HT1080 (cell line): ENCODE measurements at places on chromosomes 2 and 18. TPM values are rescaled to one million over a fixed set of nuclear protein-coding genes. Genes with fewer than 3 reads are reported as not detected.
A peak's percentile ranks its signal among the peaks of the same experiment; 100 is the strongest.

DNA sequence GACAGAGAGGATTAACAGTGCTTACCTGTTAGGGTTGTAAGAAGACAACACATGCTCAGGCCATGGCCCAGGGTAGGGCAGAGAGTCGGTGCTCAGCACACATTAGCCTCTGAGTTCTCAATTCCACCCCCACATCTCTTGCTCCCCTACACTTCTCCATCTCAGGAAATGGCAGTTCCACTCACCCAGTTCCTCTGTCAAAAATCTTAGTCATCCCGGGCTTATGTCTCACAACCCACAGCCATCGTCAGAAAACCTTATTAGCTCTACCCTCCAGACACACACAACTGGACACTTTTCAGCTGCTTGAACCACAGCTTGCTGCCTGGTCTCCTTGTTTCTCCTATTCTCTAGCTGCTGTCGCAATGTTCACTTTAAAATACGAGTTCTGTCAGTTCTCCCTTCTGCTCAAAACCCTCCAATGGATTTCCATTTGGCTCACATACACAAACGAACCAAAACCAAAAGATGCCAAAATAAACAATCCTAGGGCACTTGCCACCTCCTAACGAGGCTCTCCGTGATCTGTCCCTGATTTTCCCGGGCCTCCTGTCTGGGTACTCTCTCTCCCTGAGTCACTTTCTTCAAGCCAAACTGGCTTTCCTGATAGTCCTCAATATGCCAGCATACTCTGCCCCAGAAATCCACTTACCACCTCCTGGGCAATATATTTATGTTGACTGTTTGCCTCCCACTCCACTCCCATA, 89.7 kb downstream of the KCTD1 start:
- DNase-seq: peak; percentile 80

DNA sequence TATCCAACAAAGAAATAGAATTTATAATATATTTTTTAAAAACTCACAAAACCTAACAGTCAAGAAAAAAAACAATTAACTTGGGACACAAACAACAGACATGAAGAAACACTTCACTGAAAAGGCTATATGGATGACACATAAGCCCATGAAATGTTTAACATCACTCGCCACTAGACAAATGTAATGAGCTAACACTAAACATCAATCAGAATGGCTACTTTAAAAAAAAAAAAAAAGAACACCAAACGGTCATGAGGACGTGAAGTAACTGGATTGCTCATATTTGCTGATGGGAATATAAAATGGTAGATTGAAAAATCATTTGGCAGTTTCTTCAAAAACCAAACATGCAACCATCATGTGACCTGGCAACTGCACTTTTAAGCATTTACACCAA, 97.3 kb upstream of the RGPD4 start:
- no peak for DNase-seq

- no peak for DNase-seq
These were observed 35.6 kb downstream of the BMP10 start for GRCh38 chr2:68835621-68836020.

GRCh38 chr2:237012004-237012403, 73.7 kb upstream of the COPS8 start:
- no peak for DNase-seq

GRCh38 chr18:76255070-76255683, 239.9 kb downstream of the ZNF516 start:
- peak; percentile 66 for DNase-seq

DNA sequence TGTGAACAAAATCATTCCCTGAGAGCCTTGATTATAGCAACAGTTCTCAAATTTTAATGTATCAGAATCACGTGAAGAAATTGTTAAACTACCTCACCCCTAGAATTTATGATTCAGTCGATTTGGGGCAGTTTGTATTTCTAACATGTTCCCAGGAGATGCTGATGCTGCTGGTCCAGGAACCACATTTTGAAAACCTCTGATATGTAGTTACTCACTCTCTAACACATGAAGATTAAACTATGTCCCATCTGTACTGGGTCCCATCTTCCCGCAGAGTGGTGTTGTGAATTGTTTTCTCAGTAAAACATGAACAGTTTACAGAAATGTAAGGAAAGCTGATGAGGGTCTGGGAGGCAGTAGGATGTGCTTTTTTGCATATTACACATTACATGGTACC, 223.1 kb downstream of the CDH20 start:
- DNase-seq: no peak

- DNase-seq: no peak
These were observed 73.9 kb upstream of the TAF1B start for GRCh38 chr2:9769171-9770005.

- DNase-seq: no peak
These were observed 96.0 kb downstream of the ACOXL start for GRCh38 chr2:110828330-110828729.

DNA sequence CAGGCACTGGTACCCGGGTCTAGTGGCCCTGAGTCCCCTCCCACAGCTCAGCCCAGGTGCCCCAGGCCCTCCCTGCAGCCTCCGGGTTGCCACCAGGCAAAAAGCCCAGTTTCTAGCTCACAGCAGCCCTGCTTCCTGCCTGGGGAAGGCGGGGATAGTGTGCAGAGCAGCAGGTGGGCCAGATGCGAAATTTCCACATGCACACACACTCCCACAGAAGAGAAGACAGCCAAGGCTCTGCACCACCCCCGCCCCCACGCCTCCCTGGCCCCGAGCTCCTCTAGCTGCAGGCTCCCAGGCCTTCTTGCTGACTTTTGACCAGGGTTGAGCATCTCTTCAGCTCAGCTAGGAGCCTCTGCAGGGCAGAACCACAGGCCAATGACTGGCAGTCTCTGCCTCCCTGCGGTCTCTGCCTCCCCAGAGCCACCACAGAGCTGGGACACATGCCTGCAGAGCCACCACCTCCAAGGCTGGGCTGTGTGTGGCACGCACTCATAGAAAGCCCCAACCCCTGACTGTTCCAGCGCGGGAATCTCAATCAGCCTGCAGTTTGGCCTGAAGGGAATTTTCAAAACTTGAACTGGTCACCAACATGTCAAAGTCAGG, 7.2 kb downstream of the SLC66A2 start:
- no peak for DNase-seq

GRCh38 chr2:60095202-60095815, 458.1 kb downstream of the BCL11A start:
- no peak for DNase-seq

DNA sequence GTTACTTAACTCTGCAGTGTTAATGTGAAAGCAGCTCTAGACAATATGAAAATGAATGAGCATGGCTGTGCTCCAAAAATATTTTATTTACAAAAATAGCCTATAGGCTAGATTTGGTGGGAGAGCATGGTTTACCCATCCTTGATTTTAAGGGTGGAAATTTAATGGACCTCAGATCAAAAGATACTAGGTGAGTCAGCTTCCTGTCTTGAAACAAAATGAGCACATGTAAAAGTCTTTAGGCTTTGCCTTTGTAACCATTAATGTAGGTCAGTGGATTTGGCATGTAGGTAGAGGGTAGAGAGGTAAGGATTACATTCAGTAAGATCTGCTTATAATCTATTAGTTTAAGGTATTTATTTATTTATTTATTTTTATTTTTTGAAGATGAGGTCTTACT, 72.7 kb downstream of the GREB1L start:
- DNase-seq: peak; percentile 41

- no peak for DNase-seq
These were observed 19.1 kb upstream of the SH3BP4 start for GRCh38 chr2:234932591-234933168.

DNA sequence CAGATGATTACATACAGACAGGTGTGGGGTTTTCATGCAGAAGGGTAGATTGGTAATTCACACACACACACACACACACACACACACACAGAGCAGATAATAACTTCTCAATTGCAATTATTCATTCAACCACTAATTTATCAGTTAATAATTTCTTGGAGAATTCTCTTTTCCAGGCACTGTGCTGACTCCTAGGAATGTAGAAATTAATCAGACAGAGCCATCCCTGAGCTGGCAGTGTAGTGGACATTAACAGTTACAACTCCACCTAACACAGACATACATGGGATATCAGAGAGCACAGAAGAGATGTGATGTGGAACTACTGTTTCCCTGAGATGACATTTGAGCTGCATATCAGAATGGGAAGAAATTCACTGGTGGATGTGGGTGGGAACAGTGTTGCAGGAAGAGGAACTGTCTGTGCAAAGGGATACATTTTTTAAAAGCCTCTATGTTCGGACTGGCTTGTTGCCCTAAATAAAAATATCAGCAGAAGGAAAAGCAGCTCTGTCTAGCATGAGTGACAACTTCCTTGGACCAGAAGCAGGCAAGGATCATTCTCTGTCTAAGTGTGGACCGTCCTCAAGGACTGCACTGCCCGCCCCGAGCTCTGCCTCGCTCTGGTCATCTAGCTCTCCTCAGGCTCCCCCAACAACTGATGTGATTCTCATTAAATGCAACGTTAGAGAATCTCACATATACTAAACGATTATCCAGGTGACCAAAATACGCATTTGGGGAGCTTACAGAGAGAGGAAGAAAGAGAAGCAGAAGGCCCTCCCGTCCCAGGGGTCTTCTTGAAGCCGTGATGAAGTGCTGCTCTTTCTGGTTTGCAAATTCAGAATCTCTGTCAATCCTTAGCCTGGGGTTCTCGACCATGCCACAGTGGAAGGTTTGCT, 173.4 kb upstream of the TRIB2 start:
- DNase-seq: no peak

- no peak for DNase-seq
These were observed 129.3 kb upstream of the REV1 start for GRCh38 chr2:99619151-99619550.

- DNase-seq: no peak
These were observed 86.4 kb downstream of the PLEKHM3 start for GRCh38 chr2:207938886-207939285.

GRCh38 chr2:42125841-42126594, 43.1 kb upstream of the EML4 start:
- no peak for DNase-seq

GRCh38 chr2:167581961-167582574, 665.3 kb downstream of the STK39 start:
- no peak for DNase-seq

DNA sequence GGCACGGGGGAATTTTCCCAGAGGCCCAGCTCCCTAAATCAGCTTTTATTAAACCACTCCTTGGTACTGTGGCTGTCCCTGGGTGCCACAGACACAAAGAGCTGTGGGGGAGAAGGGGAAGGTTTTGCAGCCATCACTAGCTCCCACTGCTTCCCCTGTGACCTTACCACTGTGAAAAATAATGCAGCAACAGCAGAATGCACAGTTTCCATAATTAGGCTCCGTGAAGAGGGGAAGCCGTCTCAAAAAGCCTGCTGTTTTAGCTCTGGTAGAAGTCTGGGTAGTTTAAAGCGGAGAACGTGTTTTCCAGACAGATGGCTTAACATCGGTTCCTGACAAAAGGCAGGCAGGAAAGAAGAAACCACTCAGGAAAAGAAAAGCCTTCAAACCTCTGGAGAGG, 27.5 kb upstream of the CAB39 start:
- no peak for DNase-seq

DNA sequence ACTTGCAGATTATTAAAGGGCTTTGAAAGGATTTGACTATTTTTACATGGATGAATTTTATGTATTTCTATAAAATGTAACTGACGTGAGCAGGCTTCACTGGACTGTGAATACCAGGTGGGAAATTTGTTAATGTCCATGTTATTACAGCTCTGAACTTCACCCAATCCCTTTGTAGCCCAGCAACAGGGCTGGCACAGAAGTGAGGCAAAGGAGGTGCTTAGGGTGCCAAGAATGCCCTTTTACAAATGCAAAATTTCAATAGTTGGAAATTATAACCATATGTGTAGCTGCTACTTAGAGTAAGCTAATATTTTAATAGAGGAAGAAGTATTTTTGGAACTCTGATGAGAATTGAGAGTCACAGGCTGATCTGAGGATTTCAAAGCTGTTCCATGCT, 53.7 kb upstream of the FAM98A start:
- DNase-seq: no peak

DNA sequence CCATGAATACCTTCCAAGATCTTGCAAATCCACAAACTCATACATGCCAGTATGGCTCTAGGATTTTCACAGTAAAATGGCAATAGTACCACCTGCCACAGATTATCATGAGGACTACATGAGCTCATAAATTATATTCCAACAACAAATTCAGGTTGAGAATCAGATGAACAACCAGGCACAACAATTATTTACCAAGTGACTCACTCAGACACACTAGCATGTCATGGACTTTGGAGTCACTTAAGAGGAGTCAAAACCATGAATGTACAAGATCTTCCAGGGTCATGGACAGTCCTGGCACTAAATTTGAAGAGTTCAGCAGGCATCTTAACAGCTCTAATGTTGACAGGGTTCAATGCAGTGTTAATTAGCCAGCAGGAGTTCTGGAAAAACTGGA, 34.4 kb upstream of the BZW1 start:
- no peak for DNase-seq

- DNase-seq: no peak
These were observed 5.1 kb downstream of the COMMD1 start for GRCh38 chr2:61910603-61911002.

- peak; percentile 3 for DNase-seq
These were observed 61.5 kb upstream of the CYP20A1 start for GRCh38 chr2:203177361-203177760.

DNA sequence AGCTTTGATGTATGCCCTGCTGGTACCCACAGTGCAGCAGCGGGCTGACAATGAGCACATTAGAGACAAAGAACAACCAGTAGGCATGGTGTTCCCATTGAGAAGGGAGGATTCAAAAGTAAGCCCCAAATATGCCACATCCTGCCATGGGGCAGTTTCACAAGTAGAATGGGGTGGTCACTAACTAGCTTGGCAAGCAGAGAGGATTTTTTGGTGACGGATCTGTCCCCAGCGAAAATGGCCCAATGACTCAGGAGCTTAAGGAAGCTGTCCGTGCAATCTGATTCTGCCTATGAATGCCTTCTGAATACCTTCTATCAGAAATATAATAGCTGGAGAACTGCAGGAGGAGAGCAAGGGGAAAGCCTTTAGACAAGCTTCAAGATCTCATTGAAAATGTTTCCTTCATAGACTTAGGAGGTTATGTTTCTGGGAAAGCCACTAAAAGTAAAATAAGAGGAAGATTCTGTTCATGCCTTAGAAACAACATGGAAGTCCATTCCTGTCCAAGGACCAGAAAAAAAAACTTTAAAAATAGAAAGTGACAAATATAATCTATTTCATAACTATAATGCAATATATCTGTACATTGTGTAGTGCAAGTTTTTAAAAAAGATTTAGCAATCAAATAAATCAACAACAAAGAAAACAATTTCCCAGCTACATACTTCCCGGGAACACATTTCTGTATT, 117.5 kb upstream of the SLC14A2 start:
- no peak for DNase-seq

TMEM200C gene
- not detected in 2 replicates for total RNA-seq

DTNA gene
- 10.6 and 15.8 TPM in 2 replicates for total RNA-seq

CNDP1 gene
- 0.23 TPM in 1 of 2 replicates, not detected in the other for total RNA-seq

IL1R2 gene
- 0.57 and 0.59 TPM in 2 replicates for total RNA-seq

TWIST2 gene
- total RNA-seq: 49.9 and 52.1 TPM in 2 replicates

IL36G gene
- total RNA-seq: not detected in 2 replicates

DOCK10 gene
- 49.4 and 52.9 TPM in 2 replicates for total RNA-seq

SERPINB4 gene
- not detected in 2 replicates for total RNA-seq
